Occipital lobe (tissue), 3 donors: ENCODE measurements at places on chromosomes 5 and 9. TPM values are rescaled to one million over a fixed set of nuclear protein-coding genes. Genes with fewer than 3 reads are reported as not detected.

DNA sequence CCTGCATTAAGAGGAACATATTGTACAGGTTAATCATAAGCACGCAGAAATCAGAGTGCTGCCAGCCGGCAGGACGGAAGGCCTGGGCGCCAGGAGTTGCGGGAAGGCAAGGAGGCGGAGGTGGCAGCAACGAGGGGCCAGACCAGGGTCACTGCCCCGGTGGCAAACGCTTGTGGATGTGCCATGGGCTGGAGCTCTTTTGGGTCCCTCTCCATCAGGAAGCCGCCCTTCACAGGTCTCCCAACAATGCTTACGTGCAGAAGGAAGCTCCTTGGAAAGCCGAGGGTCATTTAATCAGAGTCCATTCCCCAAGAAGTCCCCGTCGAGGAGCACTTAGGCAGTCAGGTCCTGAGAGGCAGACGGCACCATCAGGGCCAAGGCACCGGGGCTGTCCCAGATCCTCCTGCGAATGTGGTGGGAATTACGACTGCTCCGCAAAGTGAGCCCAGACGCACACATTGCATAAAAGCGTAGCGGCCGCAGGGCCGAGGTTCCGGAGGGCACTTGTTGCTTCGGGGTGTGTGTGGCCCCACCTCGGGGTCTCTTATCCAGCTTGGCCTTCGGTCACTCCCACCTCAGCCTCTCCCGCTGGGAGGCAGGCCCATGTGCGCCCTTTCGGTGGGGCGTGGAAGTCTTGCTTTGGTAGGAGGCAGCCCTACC is 20.5 kb downstream of the MRPL36 start:
- no peak for DNase-seq

- no peak for DNase-seq
Observed at GRCh38 chr9:135544981-135545635, 818 bp upstream of the OBP2A start.

PIP5K1B gene
- total RNA-seq, result 2.7 TPM

DNA sequence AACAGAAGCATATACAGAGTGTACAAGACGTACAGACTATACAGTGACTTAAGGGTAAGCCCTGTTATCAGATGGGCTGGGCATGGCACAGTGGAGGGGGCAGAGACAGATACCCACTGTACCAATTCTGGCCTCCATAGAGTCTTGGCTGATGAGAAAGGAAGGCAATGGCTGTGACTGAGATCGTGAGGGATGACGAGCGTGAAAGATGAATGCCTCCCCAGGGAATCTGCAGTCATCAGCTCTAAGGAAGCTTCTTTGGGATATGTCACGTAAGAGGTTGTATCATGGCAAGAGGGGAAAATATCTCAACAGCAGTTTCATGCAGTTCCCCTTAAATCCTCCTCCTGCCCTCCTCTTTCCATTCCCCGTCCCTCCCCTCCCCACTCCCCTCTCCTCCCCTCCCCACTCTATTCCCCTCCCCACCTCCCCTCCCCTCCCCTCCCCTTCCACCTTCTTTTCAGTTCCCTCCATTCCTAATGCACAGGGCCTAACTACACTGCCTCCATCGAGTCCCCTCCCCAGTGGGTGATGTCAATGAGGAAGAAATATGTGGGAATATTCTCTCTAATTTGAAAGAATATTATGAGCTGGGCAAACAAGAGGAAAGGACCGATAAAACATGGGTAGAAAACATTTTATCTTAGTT is 226.4 kb upstream of the DAP start:
- DNase-seq, result no peak

OLFM1 gene
- total RNA-seq, result 77.8 TPM

GRCh38 chr9:90974016-90974415 is 172.4 kb downstream of the SYK start:
- DNase-seq, result no peak

NIPAL4 gene
- not detected for total RNA-seq

SLC24A2 gene
- total RNA-seq, result 10.8 TPM

PCDH12 gene
- total RNA-seq, result 2.8 TPM

DNA sequence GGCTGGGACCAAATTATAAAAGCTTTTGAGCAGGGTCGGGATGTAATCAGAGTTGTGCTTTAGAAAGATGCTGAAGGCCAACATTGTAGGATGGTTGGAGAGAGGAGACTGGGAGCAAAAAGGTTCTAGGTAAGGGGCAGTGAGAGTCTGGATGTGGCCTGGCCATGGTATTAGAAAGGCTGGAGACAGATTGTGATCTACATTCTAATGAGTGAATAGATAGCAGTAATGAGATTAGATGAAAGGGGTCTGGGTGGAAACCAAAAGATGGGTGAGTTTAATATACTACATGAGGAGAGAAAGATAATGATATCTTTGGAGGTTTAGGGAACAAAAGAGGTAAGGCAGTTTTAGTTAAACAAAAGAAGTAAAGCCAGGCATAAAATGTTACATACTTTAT is 88.8 kb upstream of the SH3GL2 start:
- DNase-seq, result no peak

GTF3C5 gene
- 29.2 TPM for total RNA-seq

- no peak for DNase-seq
Observed at GRCh38 chr9:35415402-35416097, 74.4 kb upstream of the RUSC2 start.

TEX53 gene
- not detected for total RNA-seq

CCL19 gene
- not detected for total RNA-seq
